ENCODE measurements at places on chromosomes 16 and 17.

- H3K4me3 ChIP-seq: no peak overlapping the region
- no peaks in the 10 kb centered on the region for H3K36me3 ChIP-seq
- DNase-seq: no peak
- no peaks in the 10 kb centered on the region for H3K4me1 ChIP-seq
- no peaks in the 10 kb centered on the region for H3K27me3 ChIP-seq
These were observed 10.3 kb upstream of the NFAT5 start for GRCh38 chr16:69555437-69555836.

- no peaks in the 10 kb centered on the region for H3K27me3 ChIP-seq
- H3K27ac ChIP-seq: no peak overlapping the region
- DNase-seq: peak; percentile 81
- H3K36me3 ChIP-seq: no peaks in the 10 kb centered on the region
These were observed 10.9 kb upstream of the CES4A start for GRCh38 chr16:66977341-66978113.

- peaks cover 78% of the 10 kb centered on the region for H3K4me1 ChIP-seq
- peak; percentile 98 for DNase-seq
- peaks cover 27% of the 10 kb centered on the region for H3K36me3 ChIP-seq
- peak within 1 kb of the TSS; percentile 93 for H3K4me3 ChIP-seq
- no peaks in the 10 kb centered on the region for H3K27me3 ChIP-seq
- H3K27ac ChIP-seq: peak within 1 kb of the TSS; percentile 94
These were observed at the start of gene C16orf54 for GRCh38 chr16:29745853-29746345. C16orf54 (minus strand) TSS chr16:29745990; CDS start chr16:29744951, 1,039 bp downstream.

GRCh38 chr17:34437188-34437587, 74.2 kb upstream of the CCL1 start:
- H3K27ac ChIP-seq: no peak overlapping the region
- H3K4me1 ChIP-seq: no peaks in the 10 kb centered on the region
- H3K36me3 ChIP-seq: no peaks in the 10 kb centered on the region
- DNase-seq: no peak
- no peak overlapping the region for H3K4me3 ChIP-seq
- H3K27me3 ChIP-seq: no peaks in the 10 kb centered on the region

- H3K27ac ChIP-seq: no peak overlapping the region
- peaks cover 50% of the 10 kb centered on the region for H3K4me1 ChIP-seq
- no peak overlapping the region for H3K4me3 ChIP-seq
- H3K36me3 ChIP-seq: no peaks in the 10 kb centered on the region
- no peaks in the 10 kb centered on the region for H3K27me3 ChIP-seq
These were observed 4.5 kb downstream of the BCL6B start for GRCh38 chr17:7027335-7027734.

- no peak overlapping the region for H3K4me3 ChIP-seq
- no peaks in the 10 kb centered on the region for H3K4me1 ChIP-seq
- no peak overlapping the region for H3K27ac ChIP-seq
- H3K36me3 ChIP-seq: no peaks in the 10 kb centered on the region
- no peak for DNase-seq
- H3K27me3 ChIP-seq: no peaks in the 10 kb centered on the region
These were observed 12.8 kb upstream of the KCNJ18 start for GRCh38 chr17:21679256-21680146.

DNA sequence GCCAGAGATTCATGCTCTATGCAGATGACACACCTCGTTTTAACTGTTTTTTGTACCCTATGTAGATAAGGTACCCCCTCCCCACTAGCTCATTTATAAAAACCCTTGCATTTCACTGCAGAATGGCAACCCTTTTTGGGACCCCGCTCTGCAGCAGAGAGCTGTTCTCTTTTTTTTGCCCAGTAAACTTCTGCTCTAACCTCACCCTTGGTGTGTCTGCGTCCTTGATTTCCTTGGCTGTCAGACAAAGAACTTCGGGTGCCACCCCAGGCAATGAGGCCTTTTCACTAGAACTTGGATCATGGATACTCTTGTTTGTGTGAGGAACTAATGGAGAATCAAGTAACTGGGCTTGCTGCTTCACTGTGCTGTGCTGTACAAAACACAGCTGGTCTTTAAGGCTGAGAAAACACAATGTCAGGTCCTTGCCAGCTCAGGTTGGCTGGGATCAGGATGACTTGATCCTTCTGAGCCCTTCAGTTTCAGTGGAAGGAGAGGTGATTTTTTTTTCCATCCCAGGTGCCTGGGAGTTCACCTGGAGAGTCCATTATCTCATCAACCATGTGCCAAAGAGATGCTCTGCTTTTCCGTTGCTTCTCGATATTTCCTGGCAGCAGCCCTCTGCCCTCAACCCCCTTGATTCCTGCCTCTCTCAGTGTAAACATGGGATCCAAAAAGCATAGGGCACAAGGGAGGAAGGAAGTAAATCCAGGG, 133.2 kb upstream of the FAM20A start:
- no peaks in the 10 kb centered on the region for H3K4me1 ChIP-seq
- no peak overlapping the region for H3K4me3 ChIP-seq
- DNase-seq: no peak

DNA sequence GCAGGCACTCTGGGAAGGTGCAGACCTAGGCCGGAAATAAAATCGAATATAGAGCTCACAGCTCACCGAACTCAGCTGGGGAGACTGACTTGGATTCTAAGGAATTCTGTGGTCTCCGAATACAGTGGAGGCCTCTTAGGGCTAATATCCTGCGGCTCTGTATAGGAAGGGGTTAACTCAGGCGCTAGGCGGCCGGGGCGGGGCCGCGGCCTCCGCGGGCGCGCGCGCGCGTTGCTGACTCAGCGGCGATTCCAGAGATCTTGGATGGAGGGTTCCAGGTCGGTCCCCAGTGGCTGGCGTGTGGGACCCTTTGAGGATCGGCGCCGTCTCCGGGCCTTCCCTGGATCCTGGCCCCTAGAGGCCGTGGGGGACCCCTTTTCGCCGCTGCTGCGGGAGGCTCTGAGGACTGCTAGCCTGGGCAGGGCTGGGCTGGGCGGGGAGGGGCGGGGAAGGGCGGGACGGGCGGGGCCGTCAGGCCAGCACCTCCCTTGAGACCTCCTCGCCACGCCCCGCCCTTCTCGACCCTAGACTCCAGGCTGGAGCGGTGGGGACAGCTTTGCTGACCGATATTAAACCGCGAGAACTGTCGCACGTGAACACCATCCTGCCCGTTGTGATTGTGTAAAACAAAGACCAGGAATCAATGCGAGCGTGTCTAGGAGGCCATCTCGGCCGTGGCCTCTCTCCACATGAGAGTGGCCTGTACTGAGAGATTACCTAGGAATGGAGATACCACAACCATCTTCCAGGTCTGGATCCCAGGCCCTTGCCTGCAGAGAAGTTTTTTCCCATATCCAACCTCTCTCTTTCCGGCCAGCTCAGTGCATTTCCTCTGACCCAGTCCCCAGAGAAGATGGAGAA, 1.4 kb upstream of the PLEKHH3 start:
- peak; percentile 77 for DNase-seq
- H3K27ac ChIP-seq: peak overlapping the region; percentile 42
- H3K36me3 ChIP-seq: no peaks in the 10 kb centered on the region
- peaks cover 32% of the 10 kb centered on the region for H3K27me3 ChIP-seq

DNA sequence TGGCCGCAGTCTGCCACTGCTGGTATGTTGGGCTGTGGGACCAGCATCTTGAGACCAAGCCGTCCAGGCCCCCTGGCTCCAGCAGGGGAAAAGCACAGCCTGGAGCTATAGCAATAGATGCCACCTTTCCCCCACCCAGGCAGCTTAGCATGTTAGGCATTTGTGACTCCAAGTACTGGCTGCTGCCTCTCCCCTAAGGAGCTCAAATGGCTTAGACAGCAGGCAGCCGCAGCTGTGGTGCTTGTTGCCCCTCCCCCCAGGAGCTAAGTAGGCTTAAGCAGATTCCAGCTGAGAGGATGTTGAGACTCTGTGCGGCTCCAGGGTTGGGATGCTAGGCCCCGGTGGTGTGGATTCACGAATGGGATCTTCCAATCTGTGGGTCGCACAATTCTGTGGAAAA, 88.8 kb upstream of the ANKFN1 start:
- no peak for DNase-seq
- no peak overlapping the region for H3K4me3 ChIP-seq
- H3K27me3 ChIP-seq: no peaks in the 10 kb centered on the region
- no peak overlapping the region for H3K27ac ChIP-seq
- no peaks in the 10 kb centered on the region for H3K4me1 ChIP-seq

DNA sequence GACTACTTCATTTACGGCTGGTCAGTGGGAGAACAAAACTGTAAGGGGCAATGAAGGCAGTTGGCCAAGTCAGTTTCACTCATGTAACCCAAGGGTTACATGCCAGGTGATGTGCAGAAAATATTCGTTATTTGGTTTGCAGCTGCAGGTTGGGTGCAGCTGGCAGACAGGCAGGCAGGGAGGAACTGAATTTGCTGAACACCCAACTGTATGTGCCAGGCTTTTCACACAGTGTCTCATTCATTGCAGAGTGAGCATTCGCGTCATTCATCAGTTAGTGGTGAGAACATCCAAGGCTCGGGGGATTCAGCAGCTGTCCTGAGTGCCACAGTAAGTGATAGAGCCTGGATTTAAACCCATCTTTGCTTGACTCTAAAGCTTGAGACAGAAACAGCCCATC, 59.7 kb downstream of the ABCC6 start:
- H3K4me1 ChIP-seq: no peaks in the 10 kb centered on the region
- DNase-seq: no peak
- H3K27ac ChIP-seq: no peak overlapping the region
- no peak overlapping the region for H3K4me3 ChIP-seq
- peaks cover 4% of the 10 kb centered on the region for H3K36me3 ChIP-seq

DNA sequence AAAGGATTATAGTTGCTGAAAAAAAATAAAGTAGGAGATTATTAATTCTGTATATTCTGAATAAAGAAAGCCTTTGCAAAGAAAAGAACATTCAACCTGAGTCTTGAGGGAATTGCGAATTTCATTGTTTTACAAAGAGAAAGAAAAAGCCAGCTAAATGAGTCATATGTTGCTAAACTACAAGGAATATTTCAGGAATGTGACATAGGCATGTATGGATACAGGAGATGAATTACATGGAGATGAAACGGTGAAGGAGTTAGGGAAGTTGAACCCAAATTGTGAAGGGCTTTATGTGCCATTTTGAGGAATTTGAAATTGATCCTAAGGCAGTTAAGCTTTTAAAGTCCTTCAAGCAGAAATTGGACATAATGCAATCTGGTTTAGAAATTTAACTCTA, 177.3 kb upstream of the RBL2 start:
- H3K27me3 ChIP-seq: no peaks in the 10 kb centered on the region
- no peak overlapping the region for H3K27ac ChIP-seq
- H3K36me3 ChIP-seq: peaks cover 5% of the 10 kb centered on the region
- DNase-seq: no peak
- no peak overlapping the region for H3K4me3 ChIP-seq
- H3K4me1 ChIP-seq: no peaks in the 10 kb centered on the region

DNA sequence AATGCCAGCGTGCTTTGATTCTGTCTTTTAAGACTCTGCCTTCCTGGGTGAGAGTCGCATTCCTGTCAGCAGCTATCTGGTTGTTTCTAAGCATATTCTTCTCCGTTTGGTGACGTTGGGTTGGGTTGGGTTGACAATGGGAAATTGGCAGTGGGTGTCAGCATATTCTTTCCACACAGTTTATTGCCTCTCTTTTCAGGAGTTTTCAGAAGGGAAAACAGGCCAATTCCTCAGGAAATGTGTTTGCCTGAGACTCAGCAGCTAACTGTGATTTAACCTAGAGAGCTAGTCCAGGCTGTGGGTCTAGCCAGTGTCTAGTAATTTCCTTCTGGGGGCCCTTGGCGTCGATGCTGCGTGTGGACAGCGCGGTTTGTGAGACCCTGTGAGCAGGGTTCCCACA, 21.2 kb downstream of the EPN2 start:
- no peaks in the 10 kb centered on the region for H3K4me1 ChIP-seq
- no peaks in the 10 kb centered on the region for H3K36me3 ChIP-seq
- H3K27me3 ChIP-seq: no peaks in the 10 kb centered on the region
- no peak for DNase-seq

DNA sequence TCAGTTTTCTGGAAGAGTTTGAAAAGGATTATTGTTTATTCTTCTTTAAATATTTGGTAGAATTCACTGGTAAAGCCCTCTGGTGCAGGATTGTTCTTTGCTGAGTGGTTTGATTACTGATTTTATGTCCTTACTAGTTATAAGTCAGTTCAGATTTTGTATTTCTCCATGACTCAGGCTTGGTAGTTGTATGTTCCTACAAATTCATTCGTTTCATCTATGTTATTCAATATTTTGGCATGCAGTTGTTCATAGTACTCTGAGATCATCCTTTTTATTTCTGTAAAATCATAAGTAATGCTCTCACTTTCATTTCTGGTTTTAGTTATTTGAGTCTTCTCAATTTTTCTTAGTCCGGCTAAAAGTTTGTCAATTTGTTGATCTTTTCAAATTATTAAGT, 58.1 kb upstream of the CRYM start:
- H3K4me1 ChIP-seq: no peaks in the 10 kb centered on the region
- no peaks in the 10 kb centered on the region for H3K27me3 ChIP-seq
- no peak overlapping the region for H3K4me3 ChIP-seq
- no peak overlapping the region for H3K27ac ChIP-seq
- no peak for DNase-seq

DNA sequence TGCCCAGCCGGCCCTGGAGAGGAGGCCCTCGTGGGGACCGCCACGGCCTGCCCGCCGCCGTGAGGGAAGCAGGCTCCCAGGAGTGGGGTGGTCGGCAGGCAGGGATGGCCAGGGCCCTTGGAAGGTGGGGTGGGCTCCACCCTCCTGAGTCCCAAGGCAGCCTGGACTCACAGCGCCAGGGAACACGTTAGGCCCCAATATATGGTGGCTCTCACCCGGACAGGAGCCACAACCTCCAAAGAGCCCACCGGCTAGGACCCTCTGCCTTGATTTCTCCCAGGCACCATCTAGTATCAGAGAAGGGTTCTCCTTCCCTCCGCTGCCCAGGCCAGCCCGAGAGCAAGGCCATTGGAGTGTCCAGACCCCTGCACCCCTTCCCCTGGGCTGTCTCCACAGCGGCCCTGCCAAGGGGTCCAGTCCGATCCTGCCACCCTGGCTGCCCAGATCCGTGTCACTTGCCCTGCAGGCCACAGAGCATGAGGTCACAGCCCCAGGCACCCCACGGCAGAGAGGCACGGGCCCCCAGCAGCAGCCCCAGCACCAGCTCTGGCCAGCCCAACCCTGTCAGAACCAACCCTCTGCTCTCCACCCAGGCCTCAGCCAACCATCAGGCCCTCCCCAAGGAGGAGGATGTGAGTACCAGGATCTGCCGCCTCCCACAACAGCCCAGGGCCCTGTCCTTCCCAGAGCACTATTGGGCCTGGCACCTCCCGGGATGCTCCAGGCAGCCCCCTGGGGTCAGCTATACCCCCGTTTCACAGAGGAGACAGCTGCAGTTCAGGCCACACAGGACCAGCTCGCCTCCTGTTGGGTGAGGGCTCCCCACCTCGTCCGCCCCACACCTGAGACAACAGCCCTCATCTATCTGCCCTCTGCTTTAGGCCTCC, 1.1 kb upstream of the AXIN1 start:
- H3K27me3 ChIP-seq: no peaks in the 10 kb centered on the region
- H3K27ac ChIP-seq: peak overlapping the region; percentile 49
- H3K4me1 ChIP-seq: peaks cover 63% of the 10 kb centered on the region
- DNase-seq: no peak
- H3K4me3 ChIP-seq: no peak overlapping the region

GRCh38 chr16:84585886-84586285, 32.0 kb downstream of the COTL1 start:
- H3K4me3 ChIP-seq: no peak overlapping the region
- H3K4me1 ChIP-seq: peaks cover 22% of the 10 kb centered on the region
- H3K36me3 ChIP-seq: peaks cover 51% of the 10 kb centered on the region
- no peaks in the 10 kb centered on the region for H3K27me3 ChIP-seq

Data from CD4-positive, alpha-beta memory T cell (primary cell).